ENCODE measurements at places on chromosomes 2 and 18.

GRCh38 chr18:13614641-13615288 is 111.6 kb downstream of the FAM210A start:
- peak; percentile 13 for DNase-seq

DNA sequence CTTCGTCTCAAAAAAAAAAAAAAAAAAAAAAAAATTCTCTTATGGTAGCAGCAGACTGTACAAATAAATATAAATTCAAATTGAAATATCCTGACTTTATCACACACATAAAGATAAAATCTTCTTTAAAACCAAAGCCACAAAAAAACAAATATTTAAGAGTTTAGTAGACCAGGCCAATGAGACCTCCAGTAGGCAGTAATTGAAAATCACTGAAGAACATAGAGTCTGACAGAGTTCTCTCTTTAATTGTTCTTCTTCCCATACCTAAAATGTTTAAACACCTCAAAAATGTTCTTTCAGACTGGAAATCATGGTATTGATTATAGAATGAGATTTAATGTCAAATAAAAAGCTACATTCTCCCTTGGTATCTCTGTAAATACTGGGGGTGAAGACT is 20.8 kb downstream of the PRPF40A start:
- DNase-seq, result no peak

GRCh38 chr2:233197022-233197421 is 54.5 kb upstream of the ATG16L1 start:
- DNase-seq, result no peak

DNA sequence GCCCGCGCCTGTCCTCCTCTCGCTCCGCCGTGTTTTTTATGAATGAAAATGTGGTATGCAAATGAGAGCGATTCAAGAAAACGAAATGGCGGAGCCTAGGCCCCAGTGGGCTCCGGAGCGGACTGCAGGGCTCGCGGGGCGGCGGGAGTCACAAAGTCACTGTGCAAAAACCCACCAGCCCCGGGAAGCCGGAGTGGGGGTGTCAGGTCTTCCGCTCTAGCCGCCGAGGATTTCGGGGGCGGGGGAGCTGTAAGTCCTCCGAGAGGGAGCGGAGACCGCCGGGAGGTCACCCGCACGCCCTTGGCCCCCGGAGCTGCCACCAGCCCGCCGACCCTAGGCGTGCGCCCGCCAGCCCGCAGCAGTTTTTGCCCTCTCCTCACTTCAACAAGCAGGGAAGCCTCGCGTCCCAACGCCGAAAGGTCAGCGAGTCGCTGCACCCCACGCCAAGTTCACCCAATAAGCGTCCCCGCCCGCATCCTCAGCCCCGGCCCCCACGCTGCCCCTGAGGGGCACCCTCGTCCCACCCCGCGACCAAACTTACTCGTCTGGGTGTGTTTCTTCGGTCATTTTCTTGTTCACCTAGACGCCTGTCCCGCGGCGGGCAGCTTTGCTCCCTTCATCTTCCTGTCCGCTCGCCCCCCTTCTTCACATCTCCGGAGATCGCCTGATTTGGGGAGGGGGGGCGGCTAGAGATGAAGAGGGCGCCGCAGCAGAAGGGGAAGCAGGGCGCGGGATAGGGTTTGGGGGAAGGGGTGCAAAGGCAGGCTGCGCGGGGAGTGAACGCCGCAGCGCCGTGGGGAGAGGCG is 775 bp downstream of the SPRED2 start:
- DNase-seq, result no peak

GRCh38 chr18:63236406-63236805 is 83.2 kb downstream of the BCL2 start:
- DNase-seq, result peak; percentile 89

DNA sequence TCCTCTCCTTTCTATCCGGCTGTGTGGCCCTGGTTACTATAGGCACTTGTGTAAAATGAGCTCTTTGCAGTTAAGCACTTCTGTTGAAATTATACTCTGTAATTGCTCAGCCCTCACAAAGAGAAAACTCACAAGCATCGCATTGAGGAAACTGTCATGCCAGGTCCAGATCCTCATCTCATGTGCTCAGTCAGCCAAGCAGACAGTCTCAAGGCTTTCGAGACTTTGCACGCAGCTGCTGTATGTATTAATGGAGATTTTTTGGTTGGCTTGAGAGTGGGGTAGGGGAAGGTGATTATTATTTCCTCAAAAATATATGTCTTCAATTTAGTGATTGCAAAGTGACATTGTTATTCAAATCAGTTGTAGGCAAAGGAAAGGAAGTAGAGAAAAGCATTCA is 33.0 kb upstream of the PHLPP1 start:
- DNase-seq, result no peak

DNA sequence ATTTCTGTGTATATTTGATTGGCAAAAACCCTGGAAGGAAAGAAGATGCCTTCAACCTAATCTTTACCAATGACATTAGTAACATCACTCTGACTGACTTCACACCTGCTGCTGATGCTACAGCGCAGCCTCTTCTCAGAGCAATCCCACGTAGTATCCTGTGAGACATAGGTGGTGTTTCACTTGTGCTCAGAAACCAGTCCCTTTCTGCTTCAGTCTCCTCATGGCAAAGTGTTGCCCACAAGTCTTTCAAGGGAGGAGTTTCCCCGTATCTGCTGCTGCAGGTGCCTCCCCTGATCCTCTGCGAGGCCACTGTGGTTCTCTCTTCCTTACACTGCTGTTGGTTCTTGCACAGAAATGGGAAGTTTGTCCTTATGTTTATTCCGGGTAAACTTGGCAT is 433.2 kb upstream of the TNP1 start:
- DNase-seq, result no peak

- no peak for DNase-seq
Observed at GRCh38 chr2:42170619-42171395, 1.7 kb downstream of the EML4 start.

DNA sequence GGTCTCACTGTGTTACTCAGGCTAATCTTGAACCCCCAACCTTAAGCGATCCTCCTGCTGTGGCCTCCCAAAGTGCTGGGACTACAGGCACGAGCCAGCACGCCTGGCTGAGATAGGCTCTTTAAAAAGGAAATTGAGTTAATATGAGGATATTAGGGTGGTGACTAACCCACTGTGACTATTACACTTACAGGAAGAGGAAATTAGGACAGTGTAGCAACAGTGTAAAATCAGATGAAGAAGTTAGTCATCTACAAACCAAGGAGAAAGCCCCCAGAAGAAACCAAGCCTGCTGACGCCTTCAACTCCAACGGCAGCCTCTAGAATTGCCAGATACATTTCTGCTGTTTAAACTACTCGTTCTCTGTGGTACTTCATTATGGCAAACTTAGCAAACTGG is 711.9 kb downstream of the SUCLG1 start:
- DNase-seq, result no peak

DNA sequence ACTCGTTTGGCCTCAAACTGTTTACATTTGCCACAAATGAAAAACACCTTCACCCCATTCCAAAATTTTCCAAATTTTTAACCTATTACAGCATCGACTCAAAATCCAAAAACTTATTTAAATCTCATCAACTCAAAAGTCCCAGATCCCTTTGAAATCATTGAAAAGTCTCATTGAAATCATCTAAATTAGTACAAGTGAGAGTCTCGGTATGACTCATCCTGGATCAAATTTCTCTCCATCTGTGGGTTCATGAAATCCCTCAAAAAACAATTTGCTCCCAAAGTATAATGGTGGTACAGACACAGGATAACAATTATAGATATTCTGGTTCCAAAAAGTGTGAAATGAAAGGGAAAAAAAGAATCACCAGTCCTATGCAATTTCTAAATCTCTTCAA is 65.1 kb downstream of the LRP1B start:
- no peak for DNase-seq

DNA sequence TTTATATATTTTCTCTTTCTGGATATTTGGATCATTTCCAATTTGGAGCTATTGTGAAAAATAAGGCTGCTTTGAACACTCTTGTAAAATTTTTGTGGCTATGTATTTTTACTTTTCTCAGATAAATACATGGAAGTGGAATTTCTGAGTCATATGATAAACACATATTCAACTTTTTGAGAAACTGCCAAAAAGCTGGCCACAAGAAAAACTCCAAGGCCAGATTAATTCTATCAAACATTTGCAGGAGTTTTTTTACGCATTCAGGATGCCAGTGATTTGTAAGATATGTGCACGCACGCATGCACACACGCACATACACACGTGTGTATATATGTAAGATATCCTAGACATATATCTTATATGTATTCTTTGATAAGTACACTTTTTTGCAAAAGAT is 477.5 kb upstream of the SPHKAP start:
- DNase-seq, result no peak

DNA sequence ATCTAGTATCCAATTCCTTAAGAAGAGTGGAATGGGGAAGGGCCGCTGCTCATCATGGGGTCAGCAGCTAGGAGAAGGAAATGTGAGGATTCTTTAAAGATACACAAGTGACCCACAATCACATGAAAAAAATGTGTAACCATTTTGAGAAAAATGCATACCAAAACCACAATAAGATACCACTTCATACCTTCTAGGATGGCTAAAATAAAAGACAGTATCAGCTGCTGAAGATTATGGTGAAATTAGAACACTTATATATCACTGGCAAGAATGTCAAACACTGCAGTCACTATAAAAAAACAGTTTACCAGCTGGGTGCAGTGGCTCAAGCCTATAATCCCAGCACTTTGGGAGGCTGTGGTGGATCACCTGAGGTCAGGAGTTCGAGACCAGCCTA is 67.9 kb downstream of the C2orf74 start:
- DNase-seq, result no peak

GRCh38 chr2:143399631-143400069 is 270.4 kb downstream of the ARHGAP15 start:
- no peak for DNase-seq

- no peak for DNase-seq
Observed at GRCh38 chr18:37188016-37188791, 359.3 kb downstream of the KIAA1328 start.

DNA sequence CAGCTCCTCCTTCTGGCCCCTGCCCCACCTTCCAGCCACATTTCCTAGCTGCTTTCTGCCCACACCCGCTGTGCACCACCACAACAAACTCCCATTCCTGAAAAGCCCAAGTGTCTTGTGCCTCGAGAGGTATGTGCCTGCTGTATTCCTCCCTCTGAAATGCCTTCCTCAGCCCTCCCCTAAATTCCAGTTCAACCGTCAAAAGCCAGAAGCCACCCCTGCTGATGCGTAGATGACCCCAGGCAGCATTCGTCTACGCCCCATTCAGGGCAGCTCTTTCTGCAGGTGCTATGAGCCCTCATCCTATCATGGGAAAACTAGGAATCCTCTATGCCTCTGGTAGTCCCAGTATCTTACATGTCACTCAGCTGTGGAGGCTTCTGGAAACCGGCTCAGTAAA is 71.7 kb downstream of the DNMT3A start:
- no peak for DNase-seq

GRCh38 chr2:223267160-223267951 is 215.4 kb downstream of the KCNE4 start:
- no peak for DNase-seq

DNA sequence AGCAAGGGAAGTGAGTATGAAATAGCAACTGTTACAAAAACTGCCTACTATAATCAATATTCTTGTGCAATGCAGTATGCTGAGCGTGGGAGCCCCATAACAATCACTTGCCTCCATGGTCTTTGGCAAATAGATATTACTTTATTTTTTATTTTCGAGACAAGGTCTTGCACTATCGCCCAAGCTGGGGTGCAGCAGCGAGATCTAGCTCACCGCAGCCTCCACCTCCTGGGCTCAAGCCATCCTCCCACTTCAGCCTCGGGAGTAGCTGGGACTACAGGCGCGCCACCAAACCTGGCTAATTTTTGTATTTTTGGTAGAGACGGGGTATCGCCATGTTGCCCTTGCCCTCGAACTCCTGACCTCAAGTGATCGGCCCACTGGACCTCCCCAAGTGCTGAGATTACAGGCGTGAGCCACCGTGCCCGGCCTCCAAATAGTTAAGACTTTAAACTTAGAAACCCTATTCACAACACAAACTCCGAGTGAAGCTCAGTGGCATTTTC is 1.2 kb upstream of the CCNT2 start:
- no peak for DNase-seq

DNA sequence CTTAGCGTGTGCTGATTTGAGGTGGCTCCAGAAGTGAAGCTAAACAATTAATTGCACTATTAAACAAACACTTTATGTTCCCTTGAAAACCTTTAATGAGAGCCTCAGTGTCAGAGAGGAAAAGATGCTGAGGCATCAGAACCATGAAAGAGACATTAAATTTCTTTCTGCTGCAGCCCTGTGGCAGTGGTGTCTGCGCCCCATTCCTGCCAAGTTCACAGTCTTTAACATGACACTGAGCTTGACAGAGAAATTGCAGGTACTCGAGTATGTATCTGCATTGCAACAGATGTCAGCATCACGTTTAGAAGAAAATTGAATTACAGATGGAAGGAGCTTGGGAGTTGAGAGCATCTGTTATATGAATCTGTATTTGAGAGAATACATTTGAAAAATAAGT is 111.3 kb upstream of the CREB1 start:
- no peak for DNase-seq

DNA sequence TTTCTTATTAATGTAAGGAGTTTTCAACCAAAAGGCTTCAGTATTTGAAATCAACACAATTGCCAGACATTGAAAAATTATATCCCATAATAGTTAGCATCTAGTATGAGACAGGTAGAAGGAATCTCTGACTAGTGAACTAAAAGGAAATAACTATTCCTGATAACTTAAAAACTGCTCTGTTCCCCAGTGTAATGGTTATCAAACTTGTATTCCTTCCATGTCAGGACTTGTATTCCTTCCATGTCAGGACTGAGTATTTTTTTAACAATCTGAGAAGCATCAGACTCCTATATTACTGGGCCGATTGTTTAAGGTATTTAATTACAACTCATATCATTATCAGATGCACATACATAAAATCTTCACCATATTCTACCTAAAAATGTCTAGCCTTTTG is 238.5 kb downstream of the HNMT start:
- no peak for DNase-seq

DNA sequence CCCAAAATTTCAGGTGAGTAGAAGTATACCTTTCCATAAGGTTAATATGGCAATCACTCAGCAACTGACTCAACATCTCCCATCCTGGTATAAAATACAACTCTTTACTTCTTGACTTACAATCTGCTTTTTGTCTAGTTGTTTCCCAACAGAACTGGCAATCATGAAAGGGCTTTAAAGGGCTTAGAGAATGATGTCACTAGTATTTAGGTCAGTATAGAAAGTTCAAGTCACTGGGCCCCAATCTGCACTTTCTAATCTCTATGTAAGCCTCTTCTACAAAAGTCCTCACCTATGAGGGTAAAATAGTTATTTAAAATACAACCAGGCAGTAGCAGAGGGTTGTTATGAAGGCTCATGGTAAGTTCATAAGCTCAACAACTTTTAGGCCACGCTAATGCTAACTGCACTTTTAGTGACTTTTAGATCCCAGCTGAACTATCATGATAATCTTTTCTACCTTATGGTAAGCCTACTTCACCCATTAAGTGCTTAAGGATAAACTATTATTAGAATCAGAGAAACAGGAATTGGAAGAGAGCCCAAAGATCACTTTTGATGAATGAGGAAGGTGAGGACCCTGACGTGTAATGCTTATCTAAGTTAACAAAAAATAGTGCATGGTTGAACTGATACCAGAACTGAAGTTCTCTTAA is 79.6 kb downstream of the GORASP2 start:
- DNase-seq, result no peak

Data from GF-D8 (cell line).